ENCODE measurements at places on chromosomes 3 and 15. TPM values are rescaled to one million over a fixed set of nuclear protein-coding genes. Genes with fewer than 3 reads are reported as not detected.

GRCh38 chr3:31392568-31392967, 140.2 kb upstream of the STT3B start:
- no peak overlapping the region for H3K4me3 ChIP-seq
- H3K4me1 ChIP-seq: peaks cover 13% of the 10 kb centered on the region
- H3K27me3 ChIP-seq: no peaks in the 10 kb centered on the region
- no peak overlapping the region for H3K27ac ChIP-seq

GRCh38 chr15:74635228-74635627, 19.6 kb downstream of the CLK3 start:
- no peak overlapping the region for H3K27ac ChIP-seq
- peak; percentile 54 for DNase-seq
- H3K27me3 ChIP-seq: no peaks in the 10 kb centered on the region
- H3K4me1 ChIP-seq: peaks cover 20% of the 10 kb centered on the region
- H3K36me3 ChIP-seq: peaks cover 23% of the 10 kb centered on the region
- no peak overlapping the region for H3K4me3 ChIP-seq

- no peak overlapping the region for H3K27ac ChIP-seq
- DNase-seq: no peak
- no peaks in the 10 kb centered on the region for H3K27me3 ChIP-seq
- H3K4me3 ChIP-seq: no peak overlapping the region
Measured at GRCh38 chr3:191963182-191963581, 502.2 kb downstream of the PYDC2 start.

- H3K4me3 ChIP-seq: no peak overlapping the region
- H3K4me1 ChIP-seq: no peaks in the 10 kb centered on the region
Measured at GRCh38 chr3:27049792-27050191, 319.4 kb downstream of the NEK10 start.

DNA sequence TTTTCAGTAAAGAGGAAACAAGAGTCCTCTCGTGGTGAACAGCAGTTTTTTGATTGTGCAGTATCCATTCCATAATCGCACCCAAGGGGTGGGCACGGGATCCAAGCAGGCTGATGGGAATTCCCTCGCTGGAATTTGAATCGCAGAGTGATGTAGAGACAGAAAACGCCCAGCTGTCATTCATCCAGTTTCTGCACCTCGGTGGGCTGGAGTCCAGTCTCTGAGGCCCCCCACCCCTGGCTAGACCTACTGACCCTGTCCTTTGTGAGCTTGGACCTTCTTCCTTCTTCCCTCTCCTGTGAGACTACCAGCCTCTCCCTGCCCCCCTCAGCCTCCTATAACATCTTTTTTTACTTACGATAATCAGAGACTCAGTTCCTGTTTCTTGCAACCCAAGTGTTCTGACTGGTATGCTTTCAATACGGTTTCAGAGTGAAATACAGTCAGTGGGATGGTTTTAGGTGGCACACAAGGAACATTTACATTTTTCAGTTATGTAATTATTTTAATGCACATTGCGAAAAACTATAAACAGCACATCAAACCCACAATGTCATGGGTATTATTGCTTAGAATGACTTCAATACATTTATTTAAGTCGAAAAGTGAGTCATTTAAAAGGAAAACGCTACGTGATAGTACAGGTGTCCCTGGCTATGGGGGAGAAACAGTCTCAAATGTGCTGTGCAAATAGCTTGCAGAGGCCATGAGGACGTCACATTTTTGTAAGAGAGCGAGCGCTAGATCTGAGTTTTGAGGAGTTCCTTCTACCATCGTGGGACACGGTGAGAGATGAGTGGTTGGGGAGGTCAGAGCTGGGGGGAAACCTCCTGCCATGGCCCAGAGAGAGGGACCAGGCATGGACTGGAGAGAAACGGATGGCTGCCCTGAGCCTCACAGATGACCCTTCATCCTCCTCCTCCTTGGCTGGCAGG, 37.5 kb upstream of the CHST2 start:
- peaks cover 23% of the 10 kb centered on the region for H3K27me3 ChIP-seq
- DNase-seq: no peak
- peak overlapping the region; percentile 24 for H3K27ac ChIP-seq
- peak overlapping the region; percentile 58 for H3K4me3 ChIP-seq

Gene SPESP1
- total RNA-seq: not detected

- peaks cover 5% of the 10 kb centered on the region for H3K36me3 ChIP-seq
- peaks cover 29% of the 10 kb centered on the region for H3K27me3 ChIP-seq
- no peak overlapping the region for H3K4me3 ChIP-seq
- H3K27ac ChIP-seq: no peak overlapping the region
- H3K4me1 ChIP-seq: no peaks in the 10 kb centered on the region
Measured at GRCh38 chr3:189907803-189908202, 212.9 kb downstream of the P3H2 start.

Gene GXYLT2
- 0.10 TPM for total RNA-seq

Gene ACOX2
- total RNA-seq: not detected

GRCh38 chr3:59277816-59278215, 228.0 kb upstream of the CFAP20DC start:
- H3K4me3 ChIP-seq: no peak overlapping the region
- no peaks in the 10 kb centered on the region for H3K4me1 ChIP-seq
- H3K36me3 ChIP-seq: peaks cover 2% of the 10 kb centered on the region
- H3K27me3 ChIP-seq: no peaks in the 10 kb centered on the region
- DNase-seq: no peak

Gene ADCY5
- not detected for total RNA-seq

Gene SENP2
- total RNA-seq: 48.5 TPM

Gene SENP8
- total RNA-seq: 0.31 TPM

- H3K36me3 ChIP-seq: no peaks in the 10 kb centered on the region
- no peaks in the 10 kb centered on the region for H3K4me1 ChIP-seq
- peak overlapping the region; percentile 13 for H3K4me3 ChIP-seq
- DNase-seq: no peak
- peaks cover 7% of the 10 kb centered on the region for H3K27me3 ChIP-seq
- no peak overlapping the region for H3K27ac ChIP-seq
Measured at GRCh38 chr3:184592371-184593219, 31.0 kb downstream of the EPHB3 start.

DNA sequence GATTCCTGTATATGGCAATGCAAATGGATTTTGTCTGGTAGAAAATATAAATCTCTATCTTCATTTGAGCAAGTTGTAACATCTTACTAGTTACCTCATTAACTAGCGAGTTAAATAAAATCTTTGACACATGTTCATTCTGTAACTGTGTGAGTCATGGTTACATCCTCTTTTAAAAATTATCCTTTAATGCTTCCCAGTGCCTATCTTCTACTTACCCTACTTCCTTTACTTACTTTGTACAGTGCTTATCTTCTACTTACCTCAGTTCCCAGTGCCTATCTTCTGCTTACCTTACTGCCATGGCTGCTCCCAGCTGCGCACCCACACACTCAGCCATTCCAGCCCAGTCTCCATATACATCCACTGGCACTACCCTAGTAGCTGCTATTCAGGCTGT, 71.9 kb upstream of the GOLGA8B start:
- DNase-seq: no peak
- peaks cover 2% of the 10 kb centered on the region for H3K36me3 ChIP-seq
- H3K4me3 ChIP-seq: no peak overlapping the region
- H3K27me3 ChIP-seq: peaks cover 29% of the 10 kb centered on the region

Gene BUB1B
- total RNA-seq: 1.1 TPM

GRCh38 chr3:7978087-7978422, 523.6 kb upstream of the LMCD1 start:
- H3K27ac ChIP-seq: no peak overlapping the region
- H3K36me3 ChIP-seq: no peaks in the 10 kb centered on the region
- no peak for DNase-seq
- H3K4me1 ChIP-seq: no peaks in the 10 kb centered on the region

DNA sequence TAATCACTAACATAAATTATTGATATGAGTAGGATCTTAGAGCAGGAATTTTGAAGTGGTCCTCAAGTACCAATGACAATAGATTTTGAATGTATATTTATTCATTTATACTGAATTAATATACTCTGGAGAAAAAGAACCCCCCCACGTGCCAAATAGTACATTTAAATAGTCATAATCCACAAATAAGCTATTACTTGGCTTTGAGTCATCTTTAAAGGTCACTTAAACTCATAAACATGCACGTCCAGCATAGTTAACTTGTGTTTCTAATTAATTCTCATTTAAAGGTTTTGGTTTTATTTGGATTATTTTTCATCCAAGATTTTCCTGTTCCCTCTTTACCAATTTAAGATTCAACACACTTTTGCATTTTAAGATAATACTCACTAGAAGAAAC, 35.1 kb downstream of the FGF7 start:
- no peak for DNase-seq
- H3K4me1 ChIP-seq: peaks cover 2% of the 10 kb centered on the region
- peaks cover 30% of the 10 kb centered on the region for H3K27me3 ChIP-seq
- H3K27ac ChIP-seq: no peak overlapping the region
- H3K4me3 ChIP-seq: no peak overlapping the region

- no peak overlapping the region for H3K27ac ChIP-seq
- DNase-seq: no peak
- H3K4me3 ChIP-seq: no peak overlapping the region
- peaks cover 69% of the 10 kb centered on the region for H3K27me3 ChIP-seq
Measured at GRCh38 chr3:44222337-44222736, 19.3 kb upstream of the TOPAZ1 start.

DNA sequence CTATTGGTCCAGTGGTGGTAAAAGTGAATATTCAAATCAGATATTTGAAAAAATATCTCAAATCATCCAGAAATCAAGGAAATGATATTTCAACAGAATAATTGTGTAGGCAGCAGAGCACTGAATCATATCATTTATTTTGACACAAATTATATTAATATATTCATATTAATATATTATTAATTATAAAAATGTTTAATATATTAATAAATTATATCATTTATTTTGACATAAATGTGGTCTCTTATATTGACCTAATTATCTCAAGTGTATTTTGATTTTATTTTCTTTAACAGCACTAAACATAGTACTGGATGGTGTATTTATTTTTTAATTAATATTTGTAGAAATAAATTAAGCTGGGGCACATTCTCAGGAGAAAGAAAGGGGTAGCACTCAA, 257.7 kb upstream of the THBS1 start:
- no peaks in the 10 kb centered on the region for H3K4me1 ChIP-seq
- DNase-seq: no peak
- H3K36me3 ChIP-seq: no peaks in the 10 kb centered on the region
- H3K27me3 ChIP-seq: peaks cover 33% of the 10 kb centered on the region
- no peak overlapping the region for H3K27ac ChIP-seq
- no peak overlapping the region for H3K4me3 ChIP-seq

- no peak overlapping the region for H3K27ac ChIP-seq
- DNase-seq: no peak
- peaks cover 2% of the 10 kb centered on the region for H3K36me3 ChIP-seq
Measured at GRCh38 chr3:48528754-48529153, 24.8 kb upstream of the SHISA5 start.

Gene ARHGAP31
- total RNA-seq: 11.8 TPM

- no peaks in the 10 kb centered on the region for H3K27me3 ChIP-seq
- DNase-seq: no peak
- H3K4me3 ChIP-seq: peak overlapping the region; percentile 31
Measured at GRCh38 chr3:71585887-71586809, 2.6 kb upstream of the FOXP1 start.

DNA sequence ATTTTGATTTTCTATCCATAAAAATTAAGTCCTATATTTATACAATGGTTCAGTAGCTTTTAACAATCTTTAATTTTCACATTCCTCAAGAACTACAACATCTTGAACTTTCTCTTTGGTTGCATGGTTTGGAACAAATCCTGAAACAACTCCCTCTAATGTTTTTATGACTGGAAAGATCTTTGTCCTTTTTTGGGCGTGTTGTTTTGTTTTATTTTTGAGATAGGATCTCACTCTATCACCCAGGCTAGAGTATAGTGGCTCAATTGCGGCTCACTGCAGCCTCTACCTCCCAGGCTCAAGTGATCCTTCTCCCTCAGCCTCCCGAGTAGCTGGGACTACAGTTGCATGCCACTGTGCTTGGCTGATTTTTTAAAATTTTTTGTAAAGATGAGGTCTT, 4.0 kb downstream of the STX19 start:
- H3K27me3 ChIP-seq: no peaks in the 10 kb centered on the region
- no peak overlapping the region for H3K27ac ChIP-seq
- DNase-seq: no peak
- peaks cover 3% of the 10 kb centered on the region for H3K4me1 ChIP-seq
- no peak overlapping the region for H3K4me3 ChIP-seq
- peaks cover 3% of the 10 kb centered on the region for H3K36me3 ChIP-seq

Gene UROC1
- not detected for total RNA-seq
